Activated CD4-positive, alpha-beta T cell treated with anti-CD3 and anti-CD28 coated beads for 36 hours (primary cell): ENCODE measurements at places on chromosomes 13 and 19. TPM values are rescaled to one million over a fixed set of nuclear protein-coding genes. Genes with fewer than 3 reads are reported as not detected.

- H3K4me1 ChIP-seq: no peaks in the 10 kb centered on the region
- no peak overlapping the region for H3K27ac ChIP-seq
- no peak overlapping the region for H3K4me3 ChIP-seq
- no peaks in the 10 kb centered on the region for H3K36me3 ChIP-seq
- no peak for DNase-seq
Measured at GRCh38 chr13:58949646-58950045, 1214.1 kb downstream of the DIAPH3 start.

DNA sequence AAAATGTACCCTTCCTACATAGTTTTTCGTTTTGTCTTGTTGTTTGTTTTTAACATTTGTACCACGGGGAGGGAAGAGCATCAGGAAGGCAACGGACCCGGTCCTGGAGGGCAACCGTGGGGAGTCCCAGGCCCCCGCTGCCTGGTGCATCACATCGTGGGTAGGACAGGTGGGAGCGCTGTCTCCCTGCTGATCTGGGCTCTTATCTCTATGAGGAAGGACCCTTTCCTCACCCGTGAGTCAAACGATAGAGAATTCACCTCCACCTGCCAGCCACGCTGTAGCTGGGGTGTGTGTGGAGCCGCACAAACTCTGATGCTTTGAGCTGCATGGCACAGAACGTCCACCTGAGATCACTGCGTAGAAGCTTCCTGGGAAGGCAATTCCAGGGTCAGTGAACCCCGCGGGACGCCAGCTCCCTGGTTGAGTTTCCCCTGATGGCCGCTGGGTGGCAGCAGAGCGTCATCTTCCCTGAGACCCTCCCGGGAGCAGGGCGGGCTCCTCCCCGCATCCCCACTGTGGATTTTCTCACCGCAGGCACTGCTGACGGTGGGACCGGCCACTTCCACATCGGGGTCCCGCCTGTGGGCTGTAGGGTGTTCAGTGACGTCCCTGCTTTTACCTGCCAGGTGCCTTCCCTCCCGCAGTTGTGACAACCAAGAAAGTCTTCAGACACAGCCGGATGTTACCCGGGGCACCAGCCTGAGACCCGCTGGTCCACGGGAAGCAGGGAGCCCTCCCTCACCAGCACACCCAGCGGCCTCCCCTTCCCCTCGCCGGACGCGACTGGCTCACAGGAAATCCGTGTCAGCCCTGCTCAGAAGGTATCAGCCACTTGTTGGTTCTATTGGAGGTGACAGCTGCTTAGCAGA lies 54.7 kb downstream of the ZNF787 start:
- peak; percentile 75 for DNase-seq
- peaks cover 16% of the 10 kb centered on the region for H3K27me3 ChIP-seq
- peaks cover 11% of the 10 kb centered on the region for H3K4me1 ChIP-seq
- no peaks in the 10 kb centered on the region for H3K36me3 ChIP-seq

DNA sequence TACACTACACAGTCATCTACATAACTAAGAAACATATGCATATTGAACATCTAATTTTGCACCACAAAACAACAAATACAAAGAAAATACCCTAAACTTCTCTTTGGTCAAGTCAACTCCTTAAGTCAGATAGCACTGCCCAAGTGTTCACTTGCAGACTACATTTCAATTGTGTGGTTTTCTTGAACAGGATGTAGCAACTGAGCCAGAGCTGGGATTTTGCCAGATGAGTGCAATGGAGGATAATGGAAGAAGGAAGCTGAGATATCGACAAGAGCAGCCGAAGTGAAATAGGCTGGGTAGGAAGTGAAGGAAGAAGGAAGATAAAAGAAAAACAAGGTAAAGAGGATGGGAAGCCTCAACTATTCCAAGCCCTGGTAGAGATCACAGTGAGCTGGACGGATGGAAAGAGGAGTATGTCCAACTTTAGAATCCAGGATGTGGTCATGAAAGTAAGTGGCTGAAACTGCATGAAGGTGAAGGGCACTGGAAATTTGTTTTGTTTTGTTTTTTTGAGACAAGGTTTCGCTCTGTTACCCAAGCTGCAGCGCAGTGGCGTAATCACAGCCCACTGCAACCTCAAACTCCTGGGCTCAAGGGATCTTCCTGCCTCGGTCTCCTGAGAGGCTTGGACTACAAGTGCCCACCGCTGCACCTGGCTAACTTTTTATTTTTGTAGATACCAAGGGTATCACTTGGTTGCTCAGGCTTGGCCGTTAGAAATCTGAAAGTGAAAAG lies 15.0 kb downstream of the NUFIP1 start:
- no peaks in the 10 kb centered on the region for H3K4me1 ChIP-seq
- no peak overlapping the region for H3K4me3 ChIP-seq
- no peak overlapping the region for H3K27ac ChIP-seq
- H3K36me3 ChIP-seq: peaks cover 23% of the 10 kb centered on the region

The RUBCNL gene
- total RNA-seq: 1.0 TPM

GRCh38 chr19:34189199-34189916 lies 17.1 kb downstream of the LSM14A start:
- H3K4me1 ChIP-seq: peaks cover 74% of the 10 kb centered on the region
- H3K27me3 ChIP-seq: no peaks in the 10 kb centered on the region
- H3K27ac ChIP-seq: no peak overlapping the region

DNA sequence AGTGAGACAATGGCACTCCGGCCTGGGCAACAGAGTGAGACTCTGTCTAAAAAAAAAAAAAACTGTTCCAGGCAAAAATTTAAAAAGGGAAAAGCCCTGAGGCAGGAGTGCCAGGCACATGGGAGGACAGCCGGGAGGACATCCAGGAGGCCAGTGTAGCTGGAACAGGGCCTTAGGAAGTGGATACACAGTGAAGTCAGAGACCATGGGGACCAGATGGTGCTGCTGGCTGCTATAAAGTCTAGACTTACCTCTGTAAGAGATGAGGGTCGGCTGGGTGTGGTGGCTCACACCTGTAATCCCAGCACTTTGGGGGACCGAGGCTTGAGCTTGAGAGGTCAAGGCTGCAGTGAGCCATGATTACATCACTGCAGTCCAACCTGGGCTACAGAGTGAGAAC lies 15.0 kb downstream of the HAS1 start:
- H3K4me1 ChIP-seq: peaks cover 15% of the 10 kb centered on the region
- H3K4me3 ChIP-seq: no peak overlapping the region
- DNase-seq: no peak
- no peaks in the 10 kb centered on the region for H3K27me3 ChIP-seq
- H3K27ac ChIP-seq: no peak overlapping the region

DNA sequence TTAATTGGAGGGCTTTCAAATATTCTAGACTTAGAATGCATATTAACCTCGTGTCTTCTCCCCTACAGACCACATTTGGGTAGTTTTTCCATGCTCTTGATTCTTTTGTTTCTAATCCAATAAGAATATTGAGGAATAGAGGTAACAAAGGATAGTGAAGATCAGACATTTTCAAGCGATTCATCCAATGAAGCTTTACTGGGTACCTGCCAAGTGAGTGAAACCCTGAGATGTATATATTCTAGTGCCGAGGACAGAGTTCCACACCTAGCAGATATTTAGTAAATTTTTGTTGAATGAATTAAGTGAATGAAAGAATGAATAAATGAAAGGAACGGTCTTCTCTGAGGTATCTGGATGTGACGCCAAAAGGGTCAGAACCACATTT lies 442 bp upstream of the RFC3 start:
- H3K36me3 ChIP-seq: peaks cover 29% of the 10 kb centered on the region
- DNase-seq: no peak
- H3K27ac ChIP-seq: peak overlapping the region; percentile 97
- peaks cover 25% of the 10 kb centered on the region for H3K4me1 ChIP-seq

The ZNF682 gene
- 6.0 TPM for total RNA-seq

- no peaks in the 10 kb centered on the region for H3K27me3 ChIP-seq
- peak; percentile 71 for DNase-seq
- peaks cover 50% of the 10 kb centered on the region for H3K4me1 ChIP-seq
- peak overlapping the region; percentile 70 for H3K4me3 ChIP-seq
Measured at GRCh38 chr19:49894879-49895565, 1.7 kb downstream of the IL4I1 start.

The KIR2DL1 gene
- total RNA-seq: not detected

The MEDAG gene
- total RNA-seq: not detected

The ITGBL1 gene
- not detected for total RNA-seq

DNA sequence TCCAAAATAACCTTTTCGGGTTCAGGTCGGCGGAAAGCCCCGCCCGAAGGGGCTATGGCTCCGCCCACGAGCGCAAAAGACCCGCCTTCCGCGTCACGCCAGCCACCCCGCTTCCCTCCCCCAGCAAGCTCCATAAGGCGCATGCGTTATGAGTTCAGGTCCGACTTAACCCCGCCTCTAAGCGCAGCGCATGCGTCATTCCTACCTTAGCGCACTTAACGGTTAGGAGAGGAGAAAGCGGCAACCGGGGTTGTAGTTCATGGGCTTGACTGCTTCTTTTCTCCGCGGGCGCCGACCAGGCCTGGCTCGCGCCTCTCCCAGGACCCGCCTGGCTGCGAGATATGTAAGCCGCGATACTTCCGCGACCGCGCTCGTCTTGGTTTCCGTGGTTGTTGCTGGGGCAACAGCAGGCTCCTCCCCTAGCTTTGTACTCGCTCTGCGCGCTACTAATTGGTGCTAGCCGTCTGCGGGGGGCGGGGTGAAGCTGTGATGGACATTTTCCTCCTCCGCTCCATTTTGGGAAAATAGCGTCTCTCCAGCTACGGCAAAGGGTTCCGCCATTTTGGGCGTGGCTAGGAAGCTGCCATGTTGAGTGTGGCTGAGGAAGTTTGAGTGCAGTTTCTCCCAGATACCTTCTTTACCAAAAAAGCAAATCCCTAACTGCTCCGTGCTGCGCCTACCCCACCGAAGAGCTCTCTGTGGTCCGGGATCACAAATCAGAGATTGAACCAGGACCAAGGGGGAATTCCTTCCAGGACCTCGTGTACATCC lies at the start of gene B9D2:
Gene B9D2 (minus strand): TSS at position 397 of the 771 bp plus-strand sequence. CDS start 630 bp downstream, outside the sequence.
- no peaks in the 10 kb centered on the region for H3K27me3 ChIP-seq
- peaks cover 29% of the 10 kb centered on the region for H3K4me1 ChIP-seq
- peak; percentile 99 for DNase-seq
- peak within 1 kb of the TSS; percentile 98 for H3K27ac ChIP-seq
- H3K36me3 ChIP-seq: peaks cover 2% of the 10 kb centered on the region

The LILRA1 gene
- total RNA-seq: not detected

- no peak overlapping the region for H3K4me3 ChIP-seq
- no peaks in the 10 kb centered on the region for H3K4me1 ChIP-seq
Measured at GRCh38 chr13:97348569-97349100, 85.3 kb upstream of the RAP2A start.

DNA sequence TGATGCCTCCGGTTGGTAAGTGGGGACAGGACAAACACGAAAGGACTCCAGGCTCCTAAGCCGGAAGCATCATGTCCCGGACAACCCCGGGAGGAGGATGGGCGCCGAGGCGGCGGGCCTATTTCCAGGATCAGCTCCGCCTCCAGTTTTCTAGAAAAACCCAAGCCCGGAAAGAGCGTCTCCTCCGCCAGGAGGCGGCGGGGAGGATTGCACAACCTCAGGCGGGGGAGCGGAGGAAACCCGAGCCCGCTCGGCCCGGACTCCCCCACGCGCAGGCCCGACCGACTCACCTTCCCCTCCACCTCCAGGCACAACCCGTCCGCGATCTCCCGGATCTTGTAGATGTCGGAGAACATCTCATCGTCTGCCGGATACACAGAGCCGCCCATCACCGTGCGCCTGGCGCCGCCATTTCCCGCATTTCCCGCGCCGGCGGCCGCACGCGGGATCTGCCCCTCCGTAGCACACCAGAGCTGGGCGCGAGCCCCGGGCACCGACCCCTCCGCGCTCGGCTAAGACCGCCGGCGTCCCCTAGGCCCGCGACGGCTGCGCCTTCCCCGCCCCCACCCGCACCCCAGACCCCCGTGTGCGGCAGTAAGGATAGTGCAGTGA lies 455 bp downstream of the TPT1 start:
- H3K4me3 ChIP-seq: peak overlapping the region; percentile 99
- H3K27ac ChIP-seq: peak overlapping the region; percentile 99
- peak; percentile 92 for DNase-seq
- H3K4me1 ChIP-seq: peaks cover 51% of the 10 kb centered on the region
- H3K36me3 ChIP-seq: peaks cover 66% of the 10 kb centered on the region
- H3K27me3 ChIP-seq: no peaks in the 10 kb centered on the region

- no peaks in the 10 kb centered on the region for H3K27me3 ChIP-seq
- DNase-seq: no peak
- H3K27ac ChIP-seq: no peak overlapping the region
- peaks cover 65% of the 10 kb centered on the region for H3K4me1 ChIP-seq
- H3K36me3 ChIP-seq: peaks cover 22% of the 10 kb centered on the region
- no peak overlapping the region for H3K4me3 ChIP-seq
Measured at GRCh38 chr13:74111399-74111798, 22.8 kb downstream of the KLF12 start.

DNA sequence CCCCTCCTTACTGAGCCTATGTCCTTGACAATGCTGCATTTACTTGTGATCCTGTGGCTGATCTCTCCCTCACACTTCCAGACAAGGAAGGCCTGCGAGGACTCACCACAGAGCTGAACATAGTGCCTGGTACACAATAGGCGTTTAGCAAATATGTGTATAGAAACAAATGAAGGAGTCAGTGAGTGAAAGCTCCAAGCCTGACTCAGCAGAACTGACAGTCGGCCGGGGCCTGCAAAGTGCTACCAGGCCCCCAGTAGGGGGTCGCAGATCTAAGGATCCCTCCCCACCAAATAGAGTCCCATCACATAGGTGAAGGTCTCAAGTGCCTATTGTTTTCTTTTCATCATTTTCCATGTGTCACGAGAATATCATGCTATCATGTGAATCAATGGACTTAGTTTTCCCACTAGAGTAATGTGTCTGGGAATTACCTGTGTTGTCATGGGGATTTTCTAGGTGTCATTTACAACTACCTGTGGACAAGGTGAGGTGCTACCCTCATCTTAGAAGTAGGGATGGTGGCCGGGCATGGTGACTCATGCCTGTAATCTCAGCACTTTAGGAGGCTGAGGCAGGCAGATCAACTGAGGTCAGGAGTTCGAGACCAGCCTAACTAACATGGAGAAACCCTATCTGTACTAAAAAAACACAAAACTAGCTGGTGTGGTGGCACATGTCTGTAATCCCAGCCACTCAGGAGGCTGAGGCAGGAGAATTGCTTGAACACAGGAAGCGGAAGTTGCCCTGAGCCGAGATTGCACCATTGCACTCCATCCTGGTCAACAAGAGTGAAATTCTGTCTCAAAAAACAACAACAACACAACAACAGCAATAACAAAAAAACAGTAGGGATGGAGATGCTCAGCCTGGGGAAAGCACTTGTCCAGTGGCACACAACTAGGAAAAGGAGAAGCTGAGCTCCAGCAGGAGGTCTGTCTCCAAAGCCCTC lies 50.3 kb upstream of the CYP2A7 start:
- no peaks in the 10 kb centered on the region for H3K4me1 ChIP-seq
- no peak overlapping the region for H3K4me3 ChIP-seq

GRCh38 chr13:102870677-102871415 lies 25.0 kb downstream of the ERCC5 start:
- peak; percentile 66 for DNase-seq
- H3K4me1 ChIP-seq: peaks cover 30% of the 10 kb centered on the region
- no peaks in the 10 kb centered on the region for H3K27me3 ChIP-seq
- H3K36me3 ChIP-seq: peaks cover 47% of the 10 kb centered on the region
